ENCODE measurements at places on chromosomes 7 and 10.
A peak's percentile ranks its signal among the peaks of the same experiment; 100 is the strongest.

GRCh38 chr7:98189559-98189958 lies 21.7 kb upstream of the BHLHA15 start:
- DNase-seq = no peak

- no peak for DNase-seq
These were observed 24.2 kb upstream of the BPGM start for GRCh38 chr7:134622303-134622995.

DNA sequence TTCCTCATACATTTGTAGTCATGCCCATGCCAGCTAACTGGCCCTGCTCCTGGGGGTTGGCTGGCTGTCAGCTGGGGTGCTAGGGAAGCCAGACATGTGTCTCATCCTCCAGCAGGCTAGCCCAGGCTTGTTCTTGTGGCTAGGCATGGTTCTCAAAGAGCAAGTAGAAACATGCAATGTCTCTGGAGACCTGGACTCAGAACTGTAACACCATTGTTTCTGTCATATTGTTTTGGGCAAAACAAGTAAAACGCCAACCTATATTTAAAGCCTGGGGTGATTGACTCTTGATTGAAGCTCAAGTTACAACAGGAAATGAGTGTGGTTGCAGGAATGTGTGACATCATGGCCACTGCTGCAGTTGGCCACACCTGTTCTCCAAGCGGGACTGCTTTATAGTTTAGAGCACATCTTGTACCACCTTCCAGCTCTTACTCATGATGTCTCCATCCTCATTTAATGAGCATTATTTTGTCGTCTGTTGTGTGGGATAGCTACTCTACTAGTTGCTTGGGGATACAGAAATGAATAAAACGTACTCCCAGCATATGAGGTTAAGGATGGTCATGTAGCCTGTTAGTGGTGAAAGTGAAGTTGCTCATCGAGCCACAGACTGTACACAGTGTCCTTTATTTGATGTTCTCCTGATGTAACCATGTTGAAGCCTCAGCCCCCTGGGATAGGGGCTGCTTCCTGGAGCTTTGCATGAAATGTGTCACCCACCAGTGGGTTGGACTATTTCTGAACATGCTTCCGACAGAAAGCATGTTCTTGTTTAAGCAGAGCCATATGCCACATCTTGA lies 168.4 kb downstream of the SORCS3 start:
- no peak for DNase-seq

GRCh38 chr7:1193593-1194424 lies 33.8 kb upstream of the ZFAND2A start:
- peak; percentile 76 for DNase-seq

DNA sequence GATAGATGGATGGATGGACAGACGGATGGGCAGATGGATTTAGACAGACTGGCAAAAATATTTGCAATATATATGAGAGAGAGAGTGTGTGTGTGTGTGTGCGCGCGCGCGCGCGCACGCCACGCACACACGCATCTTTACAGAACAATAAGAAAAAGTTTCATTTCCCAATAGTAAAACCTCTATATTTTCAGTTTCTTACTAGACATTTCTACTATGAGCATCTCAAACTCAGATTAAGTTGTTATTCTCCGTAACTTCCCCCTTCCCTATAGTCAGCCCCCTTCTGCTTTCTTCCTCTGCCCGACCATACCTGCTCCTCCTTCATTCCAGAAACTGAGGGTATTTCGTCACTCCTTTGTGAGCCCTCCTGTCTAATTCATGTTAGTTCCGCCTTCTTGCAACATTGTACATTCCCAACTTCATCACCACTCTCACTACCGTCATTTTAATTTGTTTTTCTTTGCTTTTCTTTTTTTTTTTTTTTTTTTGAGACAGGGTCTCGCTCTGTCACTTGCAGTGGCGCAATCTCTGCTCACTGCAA lies 154.4 kb upstream of the SH2B2 start:
- DNase-seq = peak; percentile 6

DNA sequence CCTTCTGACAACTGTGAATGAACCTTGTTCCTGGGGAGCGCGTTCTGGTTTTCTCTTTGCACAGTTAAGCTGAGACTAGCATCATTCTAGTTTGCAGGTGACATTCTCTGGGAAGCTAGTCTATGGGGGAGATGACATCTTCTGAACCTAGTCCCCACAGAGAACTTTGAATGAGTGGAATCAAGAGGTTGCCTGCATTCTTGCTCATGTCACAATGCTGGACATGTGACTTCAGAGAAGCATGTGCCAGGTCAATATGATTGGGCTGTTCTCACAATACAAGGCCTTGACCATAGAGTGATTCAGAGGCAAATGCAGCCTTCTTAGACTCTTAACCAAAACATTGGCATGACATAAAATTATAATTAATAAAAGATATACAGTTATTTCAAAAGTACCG lies 22.1 kb downstream of the KLLN start:
- no peak for DNase-seq

DNA sequence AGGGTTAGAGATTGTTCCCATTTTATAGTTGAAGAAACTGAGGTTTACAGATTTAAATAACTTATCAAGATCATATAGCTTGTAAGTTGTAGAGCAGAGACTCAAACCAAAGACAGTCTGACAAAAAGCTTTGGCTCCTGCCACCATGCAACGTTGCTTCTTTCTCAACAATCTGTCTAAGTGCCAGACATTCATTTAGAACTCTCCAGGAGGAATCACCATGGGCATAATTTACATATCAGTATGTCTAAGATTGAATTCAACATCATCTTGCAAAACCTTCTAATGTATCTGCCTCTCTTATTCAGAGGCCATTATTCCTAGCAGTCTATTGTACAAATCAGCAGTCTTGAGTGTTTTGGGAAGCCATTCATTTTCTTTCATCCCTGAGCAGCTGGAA lies 163.5 kb upstream of the PLXDC2 start:
- DNase-seq = no peak

GRCh38 chr7:128859232-128860157 lies 3.2 kb upstream of the ATP6V1F start:
- DNase-seq = no peak

DNA sequence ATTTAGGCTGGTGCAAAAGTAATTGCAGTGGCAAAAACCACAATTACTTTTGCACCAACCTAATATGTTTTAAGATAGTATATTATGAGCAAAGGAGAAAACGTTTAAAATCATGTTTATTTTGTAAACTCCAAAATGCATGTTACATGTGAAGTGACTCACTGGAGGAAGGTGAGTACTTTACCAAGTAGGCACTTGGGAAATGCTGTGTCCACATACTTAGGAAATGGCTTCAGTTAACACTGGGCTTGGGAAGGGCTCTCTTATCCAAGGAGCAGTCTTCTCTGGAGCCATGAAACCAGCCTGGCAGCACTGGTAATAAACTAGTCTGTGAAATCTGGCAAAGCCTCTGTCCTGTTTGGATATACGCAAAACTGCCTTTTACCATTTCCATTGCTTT lies 4.4 kb downstream of the RPS24 start:
- DNase-seq = no peak

GRCh38 chr10:132551093-132551807 lies 13.7 kb downstream of the INPP5A start:
- peak; percentile 92 for DNase-seq

- DNase-seq = peak; percentile 43
These were observed 23.9 kb upstream of the PLPP4 start for GRCh38 chr10:120433141-120433540.

- peak; percentile 52 for DNase-seq
These were observed 66.9 kb upstream of the ZNF746 start for GRCh38 chr7:149564340-149565095.

- DNase-seq = no peak
These were observed 51.9 kb downstream of the SLC29A4 start for GRCh38 chr7:5334671-5335070.

DNA sequence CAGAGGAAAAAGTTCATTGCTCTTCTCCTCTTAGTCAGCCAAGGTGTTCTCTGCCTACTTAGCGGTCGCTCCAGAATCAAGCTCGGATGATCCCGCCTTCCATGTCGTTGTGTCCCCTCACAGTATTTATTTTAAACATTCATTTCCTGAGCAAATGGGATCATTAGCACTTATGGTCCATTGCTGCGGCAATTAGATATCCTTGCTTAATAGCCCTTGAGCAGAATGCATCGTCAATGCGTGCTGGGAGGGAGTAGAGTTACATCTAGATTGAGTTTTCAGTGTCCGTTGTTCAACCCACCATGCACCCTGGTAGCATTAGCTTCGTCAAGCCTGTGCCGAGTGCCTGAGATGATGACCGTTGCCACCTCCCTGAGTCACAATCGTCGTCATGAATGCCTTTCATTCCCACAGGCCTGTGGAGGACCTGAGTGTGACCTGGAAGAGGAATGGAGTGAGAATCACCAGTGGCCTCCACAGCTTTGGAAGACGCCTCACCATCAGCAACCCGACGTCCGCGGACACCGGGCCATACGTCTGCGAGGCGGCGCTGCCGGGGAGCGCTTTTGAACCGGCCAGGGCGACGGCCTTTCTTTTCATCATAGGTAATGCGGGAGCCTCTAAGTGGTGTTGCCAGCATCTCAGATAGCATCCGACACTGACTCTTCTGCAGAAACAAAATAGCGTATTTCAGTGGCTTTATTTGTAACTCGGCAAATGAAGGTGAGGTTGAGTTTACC lies 650.4 kb downstream of the SDK1 start:
- DNase-seq = no peak

DNA sequence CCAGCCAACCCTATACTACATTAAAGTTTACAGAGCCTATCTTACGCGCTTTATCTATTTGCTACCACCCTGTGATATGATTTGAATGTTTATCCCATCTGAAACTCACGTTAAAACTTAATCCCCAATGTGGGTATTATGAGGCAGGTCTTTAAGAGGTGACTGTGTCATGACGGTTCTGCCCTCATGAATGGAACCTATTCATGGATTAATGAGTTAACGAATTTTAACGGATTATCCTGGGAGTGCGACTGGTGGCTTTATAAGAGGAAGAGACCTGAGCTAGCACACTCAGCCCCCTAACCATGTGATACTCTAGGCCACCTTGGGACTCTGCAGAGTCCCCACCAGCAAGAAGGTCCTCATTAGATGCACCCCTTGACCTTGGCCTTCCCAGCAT lies 37.8 kb downstream of the SRPK2 start:
- DNase-seq = no peak

GRCh38 chr10:95588025-95588424 lies 26.9 kb upstream of the SORBS1 start:
- DNase-seq = no peak

DNA sequence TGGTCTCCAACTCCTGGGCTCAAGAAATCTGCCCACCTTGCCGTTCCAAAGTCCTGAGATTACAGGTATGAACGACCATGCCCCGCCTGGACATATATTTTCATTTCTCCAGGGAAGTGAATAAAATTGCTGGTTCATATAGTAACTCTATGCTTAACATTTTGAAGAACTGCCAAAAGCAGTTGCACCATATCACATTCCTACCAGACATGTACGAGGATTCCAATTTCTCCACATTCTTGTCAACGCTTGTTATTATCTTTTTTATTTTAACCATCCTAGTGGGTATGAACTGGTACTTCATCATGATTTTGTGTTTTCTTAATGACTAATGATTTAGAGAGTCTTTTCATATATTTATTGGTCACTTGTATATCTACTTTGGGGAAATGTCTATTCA lies 21.9 kb upstream of the CPN1 start:
- no peak for DNase-seq

- DNase-seq = no peak
These were observed 4.9 kb upstream of the PPIA start for GRCh38 chr7:44791278-44792219.

GRCh38 chr10:27240212-27241009 lies at the start of gene ACBD5:
Gene ACBD5, minus strand, starts transcription at chr10:27240797. Its CDS starts 109 bp downstream, at chr10:27240688.
- DNase-seq = peak; percentile 93

DNA sequence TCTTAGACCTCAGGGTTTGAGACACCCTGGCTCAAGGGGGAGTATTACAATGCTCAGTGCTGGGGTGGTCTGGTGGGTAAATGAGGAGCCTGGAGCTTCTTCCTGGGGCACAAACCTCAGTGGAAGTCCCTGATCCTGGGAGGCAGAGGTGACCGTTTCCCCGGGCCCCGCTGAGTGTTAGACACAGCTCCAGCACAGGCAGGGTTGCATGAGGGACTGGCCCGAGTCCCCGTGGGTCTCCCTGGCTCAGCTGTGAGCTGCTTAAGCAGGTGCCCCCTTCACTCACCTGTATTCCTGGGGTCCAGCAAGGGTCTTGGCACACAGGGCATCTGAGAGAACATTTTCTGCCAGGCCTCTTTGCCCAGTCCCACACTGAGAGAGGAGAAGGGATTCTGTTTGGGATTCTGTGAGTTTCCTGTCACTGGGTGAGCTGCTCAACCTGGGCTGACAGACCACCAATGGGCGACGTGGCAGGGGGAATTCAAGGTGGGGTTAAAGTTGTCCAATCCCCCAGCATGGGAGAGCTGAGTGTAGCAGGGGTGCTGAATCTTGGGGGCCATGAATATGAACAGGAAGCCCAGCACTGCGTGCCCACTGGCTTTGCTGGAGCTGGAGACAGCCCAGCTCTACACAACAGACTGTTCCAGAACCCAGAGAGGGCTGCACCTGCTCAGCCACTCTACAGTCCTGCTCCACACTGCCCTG lies 29.9 kb downstream of the DDIT4 start:
- no peak for DNase-seq
